Colonic mucosa (tissue), 4 donors: ENCODE measurements at places on chromosomes 7 and 10.

- no peak for DNase-seq
Measured at GRCh38 chr7:41637049-41637448, 65.8 kb downstream of the INHBA start.

- peak; percentile 65 for DNase-seq
Measured at GRCh38 chr7:66946545-66946944, 25.5 kb downstream of the TMEM248 start.

GRCh38 chr10:80517416-80518142 lies 20.1 kb upstream of the SH2D4B start:
- DNase-seq = no peak

DNA sequence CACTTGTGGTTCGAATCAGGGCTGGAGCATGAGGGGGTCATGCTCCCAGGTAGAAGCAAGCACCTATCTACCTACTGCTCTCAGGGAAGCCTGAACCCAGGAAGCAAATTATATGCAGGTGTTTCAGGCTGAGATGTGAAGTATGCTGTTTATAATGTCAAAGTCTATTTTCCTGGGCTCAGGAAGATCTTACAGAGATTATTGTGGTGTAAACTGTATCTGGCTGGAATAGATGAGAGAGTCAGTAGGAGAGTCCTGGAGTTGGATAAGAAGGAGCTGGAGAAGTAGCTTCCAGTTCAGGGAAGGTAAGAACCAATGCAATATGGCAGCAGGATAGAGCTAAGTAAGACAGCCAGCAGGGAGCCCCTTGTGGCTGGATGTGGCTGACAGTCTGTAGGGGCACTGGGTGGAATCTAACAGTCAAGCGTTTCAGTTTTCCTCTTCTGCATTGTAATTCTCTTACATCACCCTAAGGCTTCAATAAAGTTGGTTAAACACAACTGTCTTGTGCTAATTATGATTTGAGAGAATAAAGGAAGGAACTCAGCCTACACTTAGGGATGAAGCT lies 105.9 kb upstream of the EEPD1 start:
- DNase-seq = no peak

- no peak for DNase-seq
Measured at GRCh38 chr10:33052915-33053810, 95.1 kb upstream of the ITGB1 start.

DNA sequence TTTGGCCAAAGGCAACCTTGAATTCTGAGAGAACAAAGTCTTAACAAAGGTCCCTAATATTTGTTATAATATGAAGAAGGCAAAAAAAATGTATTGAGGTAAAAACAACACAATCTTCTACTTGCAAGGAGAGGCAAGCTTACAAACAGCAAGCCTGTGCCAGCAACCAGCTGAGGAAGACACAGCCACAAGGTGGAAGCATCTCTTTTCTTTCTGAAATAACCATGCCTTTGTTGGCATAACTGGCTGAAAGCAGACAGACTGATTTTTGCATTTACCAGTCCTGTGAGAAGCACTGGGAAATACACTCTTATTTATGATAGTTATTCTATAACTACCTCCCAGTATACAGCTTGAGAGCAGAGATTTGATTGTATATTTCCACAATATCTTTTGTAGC lies 292.0 kb downstream of the PHTF2 start:
- DNase-seq = no peak

DNA sequence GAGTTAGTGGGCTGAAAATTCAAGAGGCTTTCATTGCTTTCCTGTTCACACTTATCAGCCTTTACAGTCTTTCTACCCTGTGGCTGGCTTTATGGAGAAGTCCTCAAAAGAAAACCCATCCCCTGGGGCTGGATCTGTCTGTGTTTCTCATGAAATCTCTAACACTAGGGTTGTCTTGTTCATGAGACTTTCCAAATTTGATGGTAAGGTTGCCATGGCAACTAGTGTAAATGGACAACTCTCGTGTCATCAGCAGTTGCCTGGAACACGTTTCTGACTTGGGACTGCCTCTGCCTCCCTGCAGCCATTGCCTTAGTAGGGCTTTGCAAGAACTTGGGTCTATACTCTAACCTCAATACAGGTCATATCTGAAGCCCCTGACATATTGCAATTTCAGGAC lies 35.8 kb upstream of the PLPP4 start:
- no peak for DNase-seq

DNA sequence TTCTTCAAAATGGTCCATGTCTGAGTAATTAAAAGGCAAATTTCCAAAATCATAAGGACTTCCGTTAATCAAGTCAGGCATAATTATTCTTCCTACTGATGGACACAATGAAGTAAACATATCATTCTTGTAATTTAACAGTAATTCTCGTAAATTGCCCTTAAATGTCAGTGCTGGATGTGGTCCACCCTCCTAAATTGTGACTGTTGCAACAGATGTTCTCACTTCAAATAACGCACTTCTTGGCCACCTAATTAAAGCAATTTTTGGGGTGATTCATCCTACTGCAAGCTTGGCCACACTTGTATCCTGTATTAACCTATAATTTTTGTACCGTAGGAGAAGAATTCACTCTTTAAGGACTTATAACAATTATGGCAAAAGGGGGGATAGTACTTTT lies 1.9 kb downstream of the COL1A2 start:
- no peak for DNase-seq

DNA sequence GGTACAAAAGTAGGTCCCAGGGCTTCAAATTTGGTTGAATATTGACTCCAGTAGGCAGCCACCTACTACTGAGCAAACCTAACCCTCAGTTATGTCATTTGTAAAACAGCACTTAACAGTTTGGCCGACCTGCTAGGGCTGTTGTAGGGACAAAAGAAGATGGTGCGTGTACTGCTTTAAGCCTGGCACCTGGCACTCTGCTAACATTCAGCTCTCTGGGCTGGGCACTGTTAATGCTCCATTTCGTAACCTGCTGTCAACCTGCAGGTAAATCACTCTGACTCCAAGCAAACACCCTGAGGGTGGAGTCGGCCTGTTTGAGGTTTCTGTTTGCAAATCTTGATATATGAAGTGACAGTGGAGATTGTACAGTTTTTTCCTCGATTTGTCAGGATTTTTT lies 7.2 kb downstream of the ZKSCAN1 start:
- DNase-seq = peak; percentile 88

DNA sequence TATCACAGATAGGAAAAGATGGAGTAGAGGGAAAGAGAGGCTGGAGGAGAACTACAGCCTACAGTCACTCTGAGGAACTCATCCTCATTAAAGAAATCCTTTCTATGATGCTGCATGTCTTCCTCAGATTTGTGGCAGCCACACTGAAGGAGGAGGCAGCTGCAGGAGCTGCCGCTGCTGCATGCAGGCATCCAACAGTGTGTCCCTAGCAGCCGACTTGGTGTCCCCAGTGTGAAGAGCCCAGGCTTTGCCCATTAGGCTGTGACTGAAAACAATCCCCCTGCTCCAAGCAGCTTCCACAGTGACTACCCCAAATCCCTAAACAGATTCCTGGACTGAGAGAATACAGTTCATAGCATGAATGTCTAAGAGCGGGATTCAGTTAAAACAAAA lies 23.1 kb downstream of the SKIDA1 start:
- DNase-seq = no peak

DNA sequence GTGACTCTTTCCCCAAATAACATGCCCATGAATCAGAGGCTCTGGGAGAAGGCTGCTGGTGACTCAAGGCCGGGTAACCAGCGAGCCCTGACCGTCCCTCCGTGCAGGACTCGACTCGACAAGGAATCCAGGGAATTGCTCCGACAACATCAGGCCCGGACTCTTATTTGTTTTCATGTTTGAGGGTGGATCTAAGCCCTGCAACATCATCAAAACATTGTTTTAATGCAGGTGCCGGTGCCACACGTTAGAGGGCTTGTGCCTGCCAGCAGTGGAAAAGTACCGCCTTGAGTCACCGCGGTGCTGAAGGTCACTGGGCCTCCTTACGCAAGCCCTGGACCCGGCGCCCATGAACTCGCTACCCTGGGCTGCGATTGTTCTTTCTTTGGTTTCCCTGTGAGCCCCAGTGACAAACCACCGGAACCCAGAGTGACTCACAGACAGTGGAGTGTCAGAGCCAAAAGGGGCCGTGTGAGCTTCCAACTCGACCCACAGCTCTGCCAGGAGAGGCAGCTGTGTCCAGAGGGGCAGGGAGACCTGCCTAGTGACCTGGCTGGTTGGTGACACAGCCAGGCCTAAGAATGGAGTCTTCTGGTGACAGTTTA lies 139.4 kb upstream of the SHH start:
- no peak for DNase-seq

- no peak for DNase-seq
Measured at GRCh38 chr10:63273577-63273976, 140.4 kb downstream of the NRBF2 start.

DNA sequence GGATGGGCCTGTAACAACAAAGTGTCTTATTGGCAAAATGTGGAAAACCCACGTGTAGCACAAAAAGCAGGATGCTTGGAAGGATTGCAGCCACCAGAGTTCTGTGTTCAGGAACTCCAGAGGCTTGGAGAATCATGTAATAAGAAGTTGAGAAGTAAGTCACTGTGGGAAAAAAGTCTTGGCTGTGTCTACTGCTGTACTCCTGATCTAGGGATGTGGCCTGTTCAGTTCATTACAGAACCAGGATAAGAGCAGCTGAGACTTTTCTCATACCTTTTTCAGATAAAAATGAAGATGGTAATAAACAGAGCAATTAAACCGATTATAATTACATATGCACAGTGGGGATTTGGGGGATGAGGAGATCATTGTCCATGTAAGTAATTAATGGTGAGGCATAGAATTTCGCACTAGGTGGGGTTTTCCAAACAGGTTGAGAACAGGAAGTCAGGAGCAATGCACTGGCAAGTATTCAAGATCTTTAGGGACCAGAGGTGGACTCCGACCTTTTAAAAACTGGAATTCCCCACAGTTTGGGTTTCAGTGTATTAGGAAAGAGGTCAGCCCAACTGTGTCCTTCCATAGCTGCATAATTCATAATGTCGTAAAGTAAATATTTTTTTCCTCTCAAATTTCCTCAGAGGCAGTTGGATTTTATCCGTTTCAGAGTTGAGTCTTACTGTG lies 281.7 kb downstream of the FRMD4A start:
- DNase-seq = no peak

DNA sequence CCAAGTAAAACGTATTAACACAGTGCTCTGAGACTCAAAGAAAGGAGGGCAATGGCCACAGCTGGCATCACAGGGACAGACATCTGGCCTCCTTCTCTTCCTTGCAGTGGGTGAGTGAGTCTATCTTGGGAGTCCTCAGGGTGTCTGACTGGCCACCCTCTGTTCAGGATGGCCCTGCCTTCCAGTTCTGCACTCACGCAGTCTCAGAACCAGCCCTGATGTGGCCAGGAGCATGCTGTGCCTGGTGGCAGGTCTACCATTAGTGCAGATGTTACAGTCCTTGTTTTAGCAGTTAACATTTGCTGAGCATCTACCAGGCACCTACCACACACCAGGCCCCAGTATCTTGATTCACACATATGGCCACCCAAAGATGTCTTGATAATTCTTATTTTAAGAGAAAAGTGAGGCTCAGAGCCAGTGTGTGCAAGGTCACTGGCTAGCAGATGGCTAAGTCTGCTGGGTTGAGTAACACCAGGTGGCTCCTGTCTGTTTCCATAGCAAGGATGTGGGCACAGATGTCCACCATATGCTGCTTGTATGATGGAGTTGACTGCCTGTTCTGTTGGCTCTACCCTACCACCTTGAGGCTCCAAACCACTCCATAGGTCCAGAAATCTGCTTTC lies 23.2 kb upstream of the ARHGAP22 start:
- DNase-seq = no peak

- no peak for DNase-seq
Measured at GRCh38 chr7:36366005-36366717, 23.5 kb upstream of the ANLN start.

GRCh38 chr7:86920154-86920553 lies 139.3 kb downstream of the ELAPOR2 start:
- DNase-seq = no peak

DNA sequence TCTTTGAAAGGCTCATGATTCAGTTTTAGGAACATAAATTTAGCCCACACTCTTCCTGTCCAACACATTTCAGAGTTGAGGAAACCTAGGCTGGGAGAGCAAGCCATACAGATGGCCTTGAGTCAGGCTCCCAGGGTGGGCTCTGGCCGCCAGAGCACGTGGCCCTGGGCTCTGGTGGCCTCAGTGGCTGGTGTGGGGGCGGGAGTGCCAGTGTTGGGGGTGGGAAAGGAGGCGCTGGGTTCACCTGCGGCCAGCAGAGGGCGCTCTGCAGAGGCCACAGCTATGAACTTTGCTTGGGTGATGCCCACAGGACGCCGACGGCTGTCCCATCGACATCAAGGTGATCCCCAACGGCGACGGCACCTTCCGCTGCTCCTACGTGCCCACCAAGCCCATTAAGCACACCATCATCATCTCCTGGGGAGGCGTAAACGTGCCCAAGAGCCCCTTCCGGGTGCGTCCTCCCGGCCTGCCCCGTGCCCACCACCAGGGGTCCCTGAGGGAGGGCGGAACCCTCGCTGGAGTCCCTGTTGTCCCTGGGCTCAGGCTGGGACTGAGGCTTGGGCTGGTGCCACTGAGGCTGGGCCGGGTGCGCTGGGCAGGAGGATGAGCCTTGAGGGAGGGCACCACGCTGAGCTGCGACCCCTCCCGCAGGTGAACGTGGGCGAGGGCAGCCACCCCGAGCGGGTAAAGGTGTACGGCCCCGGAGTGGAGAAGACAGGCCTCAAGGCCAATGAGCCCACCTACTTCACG lies 11.9 kb downstream of the FLNC start:
- peak; percentile 53 for DNase-seq

GRCh38 chr7:157775021-157775559 lies 438.3 kb downstream of the DNAJB6 start:
- no peak for DNase-seq

- peak; percentile 89 for DNase-seq
Measured at GRCh38 chr7:74587435-74588126, 69.9 kb upstream of the GTF2I start.

DNA sequence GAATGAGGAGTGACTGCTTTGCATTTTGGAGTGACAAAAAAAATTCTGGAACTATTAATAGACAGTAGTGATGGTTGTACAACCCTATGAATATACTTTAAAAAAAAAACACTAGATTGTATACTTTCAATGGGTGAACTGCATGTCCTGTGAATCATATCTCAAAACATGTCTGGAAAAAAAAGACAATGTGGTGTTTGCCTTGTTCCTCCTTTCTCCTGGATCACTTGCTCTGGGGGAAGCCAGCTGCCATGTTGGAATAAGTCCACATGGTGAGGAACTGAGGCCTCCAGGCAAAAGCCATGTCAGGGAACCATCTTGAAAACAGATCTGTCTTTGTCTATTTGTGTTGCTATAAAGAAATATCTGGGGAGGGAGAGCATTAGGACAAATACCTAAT lies 39.5 kb upstream of the YAE1 start:
- no peak for DNase-seq
